Ureter (tissue), 1 donor: ENCODE measurements at places on chromosomes 5 and 9. TPM values are rescaled to one million over a fixed set of nuclear protein-coding genes. Genes with fewer than 3 reads are reported as not detected.

Gene CCDC192
- total RNA-seq, result 1.2 TPM

Gene SLC25A2
- 1.3 TPM for total RNA-seq

Gene PNPLA7
- total RNA-seq, result 9.7 TPM

Gene FAXDC2
- 15.0 TPM for total RNA-seq

Gene SPATA31C2
- total RNA-seq, result not detected

Gene TRIM36
- 0.62 TPM for total RNA-seq

Gene FXN
- total RNA-seq, result 17.5 TPM

Gene AHRR
- total RNA-seq, result 7.4 TPM

Gene SGCD
- total RNA-seq, result 2.8 TPM

Gene MOB3B
- 9.4 TPM for total RNA-seq

Gene OLFML2A
- total RNA-seq, result 13.1 TPM

Gene TMC1
- total RNA-seq, result 3.5 TPM

Gene C9orf153
- total RNA-seq, result 0.36 TPM

Gene SUSD3
- total RNA-seq, result 3.0 TPM

Gene ISL1
- 0.49 TPM for total RNA-seq

Gene FER
- total RNA-seq, result 38.7 TPM

- DNase-seq, result no peak
Measured at GRCh38 chr5:179875741-179876609, 17.4 kb upstream of the MRNIP start.

DNA sequence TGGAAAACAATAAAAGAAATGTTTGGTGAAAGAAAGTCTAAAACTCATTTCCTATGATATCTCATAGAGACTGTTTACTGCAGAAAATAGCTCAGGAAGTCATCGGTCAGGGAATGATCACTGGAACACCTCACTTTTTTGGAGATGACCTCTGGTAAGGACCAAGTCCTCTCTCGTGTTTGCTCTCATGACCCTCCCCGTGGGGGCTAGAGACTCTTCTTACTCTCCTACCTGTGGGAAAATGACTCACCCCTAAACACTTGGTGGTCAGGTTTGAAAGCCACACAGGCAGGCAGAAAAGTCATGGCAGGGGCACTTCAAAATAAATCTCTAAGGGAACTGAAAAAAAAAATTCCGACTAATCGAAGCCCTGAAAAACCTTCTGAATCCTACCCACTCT, 48.2 kb downstream of the FAM240B start:
- DNase-seq, result no peak

DNA sequence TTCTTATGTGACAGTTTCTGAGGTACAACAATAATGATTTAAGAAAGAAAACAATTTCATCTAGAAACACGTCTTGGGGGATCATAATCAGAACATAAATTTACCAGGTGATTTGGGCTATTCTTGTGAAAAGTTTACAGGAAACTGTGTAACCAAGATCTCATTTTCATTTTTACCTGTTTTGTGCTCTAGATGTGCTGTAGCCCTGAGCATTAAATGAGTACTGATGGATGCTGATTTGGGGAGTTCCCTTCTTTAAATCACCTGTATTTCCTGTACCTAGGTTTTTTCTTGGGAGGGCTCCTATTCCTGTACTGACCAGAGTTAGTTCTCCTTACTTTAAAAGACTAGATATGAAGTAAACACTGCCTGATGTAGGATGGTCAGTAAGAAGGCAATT, 12.7 kb downstream of the MATR3 start:
- DNase-seq, result no peak

GRCh38 chr9:101028346-101029314, at the start of gene PLPPR1:
TSS of gene PLPPR1 (plus strand) at chr9:101028727.
- DNase-seq, result no peak

GRCh38 chr5:105754056-105754455, 1916.7 kb downstream of the EFNA5 start:
- DNase-seq, result no peak

DNA sequence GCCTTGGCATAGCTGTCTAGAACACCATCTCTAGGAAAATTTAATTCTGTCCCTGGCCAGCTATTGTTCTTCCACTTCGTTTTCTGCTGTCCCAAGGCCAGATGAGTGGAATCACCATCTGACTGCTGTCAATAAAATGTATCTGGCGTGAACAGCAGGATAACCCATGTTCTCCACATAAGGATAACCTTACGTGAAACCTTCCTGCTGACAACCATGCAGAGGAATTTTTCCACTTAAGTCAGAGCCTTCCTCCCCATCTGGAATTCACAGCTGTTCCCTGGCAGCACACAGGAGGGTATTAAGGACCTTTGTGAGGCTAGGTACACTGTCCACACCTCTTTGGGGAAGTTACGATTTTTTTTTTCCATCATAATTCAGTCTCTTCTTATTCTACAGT, 28.6 kb downstream of the RNF44 start:
- no peak for DNase-seq

- DNase-seq, result no peak
Measured at GRCh38 chr5:112776301-112776856, 38.7 kb downstream of the APC start.

DNA sequence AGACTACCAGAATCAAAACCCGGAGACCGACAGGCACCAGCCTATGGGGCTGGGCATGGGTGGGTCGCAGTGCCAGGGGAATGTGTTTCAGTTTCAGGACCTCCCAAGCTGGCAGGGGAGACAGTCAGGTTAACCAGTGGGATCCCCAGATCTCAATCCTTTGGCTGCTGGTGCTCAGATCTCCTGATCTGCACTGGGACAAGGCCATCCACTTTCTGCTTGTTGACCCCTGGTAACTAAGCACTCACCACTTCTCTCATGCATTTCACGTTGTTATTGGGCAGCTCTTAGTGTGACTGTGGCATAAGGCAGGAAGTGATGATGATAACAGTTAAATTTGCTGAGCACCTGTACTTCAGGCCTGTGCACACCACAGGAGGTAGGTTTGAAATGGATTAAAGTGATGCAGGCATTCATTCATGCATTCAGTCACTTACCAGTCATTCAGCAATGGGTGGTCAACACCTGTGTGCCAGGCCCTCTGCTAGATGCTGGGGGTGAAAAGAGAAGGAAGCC, 42.1 kb upstream of the STXBP1 start:
- DNase-seq, result no peak

DNA sequence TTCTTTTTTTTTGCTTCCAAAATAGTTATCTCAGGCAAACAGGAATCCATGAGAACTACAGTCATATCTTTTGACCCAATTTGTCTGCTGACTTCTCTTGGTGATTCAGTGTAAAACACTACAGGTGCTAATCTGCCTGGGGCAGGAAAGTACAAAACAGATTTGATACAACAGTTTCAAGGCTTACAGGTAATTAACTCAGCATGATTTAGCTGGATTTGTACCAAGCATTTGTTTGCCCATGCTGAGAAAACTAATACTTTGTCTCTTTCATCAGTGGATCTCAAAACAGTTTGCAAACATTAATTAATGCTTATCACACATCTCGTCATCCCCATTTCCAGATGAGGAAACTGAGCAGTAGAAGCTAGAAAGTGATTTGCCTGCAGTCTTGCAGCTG, 312.5 kb upstream of the SEMA6A start:
- DNase-seq, result no peak

DNA sequence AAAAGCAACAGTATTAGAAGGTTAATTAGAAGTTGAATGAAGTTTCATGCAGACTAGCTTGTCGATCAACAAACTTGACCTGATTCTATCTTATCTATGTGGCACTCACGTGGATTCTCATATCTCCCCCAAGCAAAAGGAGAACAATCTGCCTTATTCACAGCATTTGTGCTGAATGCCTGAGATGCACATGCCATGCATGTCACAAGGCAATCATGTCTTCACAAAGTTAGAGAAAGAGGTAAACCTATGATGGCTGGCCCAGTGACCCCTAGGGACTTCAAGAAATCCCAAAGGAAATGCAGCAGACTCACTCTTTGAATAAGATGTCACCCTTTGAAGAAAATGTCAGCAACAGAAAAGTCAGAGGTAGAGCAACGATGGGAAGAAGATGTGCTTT, 17.6 kb upstream of the SHOC1 start:
- no peak for DNase-seq

- no peak for DNase-seq
Measured at GRCh38 chr9:137757613-137758029, 120.0 kb upstream of the CACNA1B start.

DNA sequence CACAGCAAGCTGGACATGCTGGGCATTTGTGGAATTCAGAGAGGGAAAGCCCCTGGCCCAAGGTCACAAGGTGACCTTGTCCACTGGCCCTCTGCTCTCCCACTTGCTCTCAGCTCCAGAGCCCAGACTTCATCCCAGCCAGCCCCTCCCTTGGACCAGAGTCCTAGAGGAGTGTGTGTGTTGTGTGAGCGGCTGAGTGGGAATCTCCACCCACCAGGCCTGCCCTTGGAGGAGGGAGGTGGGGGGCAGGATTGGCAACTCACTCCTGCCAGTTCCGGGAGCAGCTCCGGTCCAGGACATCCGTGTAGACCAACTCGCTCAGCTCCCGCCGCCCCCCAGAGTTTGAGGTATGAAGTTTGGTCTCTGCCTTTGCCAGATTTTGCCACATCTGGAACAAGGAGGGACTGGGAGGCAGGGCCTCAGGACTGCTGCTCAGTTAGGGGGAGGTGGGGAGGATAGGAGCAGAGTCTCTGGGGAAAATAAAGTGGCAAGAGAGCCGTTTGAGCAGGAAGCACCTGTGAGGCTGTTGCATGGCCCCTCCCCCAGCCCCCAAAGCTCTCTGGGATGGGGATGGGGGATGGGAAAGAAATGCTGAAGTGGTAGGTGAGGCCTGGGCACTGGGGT, 1.4 kb downstream of the MZB1 start:
- no peak for DNase-seq

DNA sequence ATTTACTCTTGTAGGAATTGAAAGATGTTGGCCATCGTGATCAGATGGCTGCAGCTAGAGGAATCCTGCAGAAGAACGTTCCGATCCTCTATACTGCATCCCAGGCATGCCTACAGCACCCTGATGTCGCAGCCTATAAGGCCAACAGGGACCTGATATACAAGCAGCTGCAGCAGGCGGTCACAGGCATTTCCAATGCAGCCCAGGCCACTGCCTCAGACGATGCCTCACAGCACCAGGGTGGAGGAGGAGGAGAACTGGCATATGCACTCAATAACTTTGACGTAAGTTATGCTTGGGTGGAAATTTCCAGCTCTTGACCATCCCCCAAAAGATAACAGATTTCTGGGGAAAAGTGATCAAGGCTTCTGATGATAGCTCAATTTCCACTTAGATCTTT, 50.6 kb downstream of the LRRTM2 start:
- no peak for DNase-seq

- peak; percentile 52 for DNase-seq
Measured at GRCh38 chr9:77177894-77178794, 810 bp downstream of the VPS13A start.

- no peak for DNase-seq
Measured at GRCh38 chr9:17204611-17205152, 69.8 kb downstream of the CNTLN start.

GRCh38 chr9:130304643-130305042, 39.1 kb downstream of the HMCN2 start:
- DNase-seq, result no peak

DNA sequence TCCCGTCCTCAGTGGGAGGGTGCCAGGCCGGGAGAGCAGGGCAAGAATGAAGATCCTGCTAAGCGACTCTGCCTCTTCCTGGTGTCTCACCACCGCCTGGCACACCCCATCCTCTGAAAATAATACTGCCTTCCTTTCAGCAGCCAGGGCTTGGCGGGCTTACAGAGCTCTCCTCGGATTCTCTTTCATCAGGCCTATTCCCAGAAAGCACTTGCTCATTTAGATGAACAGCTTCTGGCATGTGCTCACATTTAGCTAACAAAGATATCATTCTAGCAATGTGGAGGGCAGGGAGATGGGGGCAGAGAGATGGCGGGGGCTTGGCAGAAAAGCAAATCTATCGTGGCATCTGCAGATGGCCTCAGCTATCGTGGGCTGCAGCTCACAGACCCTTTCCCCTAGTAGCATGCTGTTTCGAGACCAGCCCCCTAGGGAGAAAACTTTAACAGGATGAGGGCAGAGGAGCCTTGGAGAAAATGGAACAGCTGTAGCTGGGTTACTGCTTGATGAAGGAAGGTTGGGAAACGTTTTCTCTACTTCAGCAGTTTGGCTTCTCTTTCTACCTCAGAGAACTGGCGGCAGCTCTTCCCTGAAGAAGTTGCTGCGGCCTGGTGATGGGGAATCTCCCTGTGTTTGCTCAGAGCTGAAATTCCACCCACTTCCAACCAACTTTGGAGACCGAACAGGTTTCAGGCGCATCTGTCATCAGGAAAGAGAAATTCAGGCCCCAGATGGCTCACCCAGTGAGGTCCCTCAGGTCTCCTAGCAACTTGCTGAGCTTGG, 102.1 kb downstream of the TMEM174 start:
- DNase-seq, result peak; percentile 49

DNA sequence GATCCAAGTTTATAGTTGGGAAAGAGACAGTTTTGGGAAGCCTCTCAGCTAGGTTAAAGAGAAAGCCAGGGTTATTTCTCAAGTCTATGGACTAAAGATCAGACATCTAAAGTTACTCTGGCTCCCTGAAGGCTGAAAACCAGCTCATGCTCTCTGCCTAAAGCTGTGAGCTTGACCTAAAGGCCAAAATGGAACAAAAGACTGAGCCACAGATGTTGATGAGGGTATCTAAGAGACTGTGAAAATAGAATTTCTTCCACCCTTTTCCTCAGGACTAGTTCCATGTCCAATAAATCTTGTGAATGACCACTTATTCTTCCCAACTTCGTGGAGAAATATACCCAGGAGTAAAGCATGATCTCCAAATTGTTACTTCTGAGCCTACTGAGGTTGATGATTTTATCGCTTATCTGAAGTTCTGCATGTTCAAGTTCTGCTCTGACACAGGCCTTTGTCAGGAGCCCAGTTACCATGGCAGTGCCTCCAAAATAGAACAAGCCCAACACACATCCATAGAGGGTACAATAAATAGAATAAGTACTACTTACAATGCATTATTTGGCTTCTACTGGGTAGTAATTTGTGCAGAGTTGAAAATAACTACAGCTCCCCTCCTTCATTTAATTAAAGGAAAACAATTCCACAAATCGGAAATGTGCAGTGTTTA, 373.6 kb downstream of the NTRK2 start:
- DNase-seq, result no peak

DNA sequence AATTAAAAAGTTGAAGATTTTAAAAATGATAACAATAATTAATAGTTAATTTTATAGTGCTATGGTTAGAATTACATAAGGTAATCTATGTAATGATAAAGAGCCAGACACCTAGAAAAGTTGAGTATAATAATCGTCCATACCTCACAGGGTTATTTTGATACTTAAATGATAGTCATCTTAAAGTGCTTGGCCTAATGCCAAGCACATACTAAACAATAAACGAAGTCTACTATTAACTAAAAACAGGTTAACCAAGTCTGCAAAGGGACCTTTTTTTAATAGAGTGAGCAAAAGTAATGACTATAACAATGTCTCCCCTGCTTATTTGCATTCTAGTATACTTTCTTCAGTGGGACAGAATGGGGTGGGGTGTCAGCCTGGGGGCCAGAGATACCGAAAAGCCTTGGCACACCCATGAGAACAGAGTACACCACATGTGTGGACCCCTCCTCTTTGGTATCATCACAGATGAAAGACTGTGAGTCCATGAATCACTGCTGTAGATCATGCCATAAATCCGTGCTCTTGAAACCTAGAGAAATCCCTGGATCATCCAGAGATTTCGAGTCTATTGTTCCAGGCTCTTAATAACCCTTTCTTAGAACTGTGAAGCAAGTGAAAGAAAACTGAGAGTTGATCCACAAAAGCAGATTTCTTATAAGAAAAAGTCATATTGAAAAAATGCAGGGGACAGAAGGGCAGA, 249.5 kb downstream of the PRELID2 start:
- DNase-seq, result no peak
